ENCODE measurements at places on chromosomes 3 and 15.

- no peak for DNase-seq
Measured at GRCh38 chr3:169152319-169152718, 511.2 kb downstream of the MECOM start.

DNA sequence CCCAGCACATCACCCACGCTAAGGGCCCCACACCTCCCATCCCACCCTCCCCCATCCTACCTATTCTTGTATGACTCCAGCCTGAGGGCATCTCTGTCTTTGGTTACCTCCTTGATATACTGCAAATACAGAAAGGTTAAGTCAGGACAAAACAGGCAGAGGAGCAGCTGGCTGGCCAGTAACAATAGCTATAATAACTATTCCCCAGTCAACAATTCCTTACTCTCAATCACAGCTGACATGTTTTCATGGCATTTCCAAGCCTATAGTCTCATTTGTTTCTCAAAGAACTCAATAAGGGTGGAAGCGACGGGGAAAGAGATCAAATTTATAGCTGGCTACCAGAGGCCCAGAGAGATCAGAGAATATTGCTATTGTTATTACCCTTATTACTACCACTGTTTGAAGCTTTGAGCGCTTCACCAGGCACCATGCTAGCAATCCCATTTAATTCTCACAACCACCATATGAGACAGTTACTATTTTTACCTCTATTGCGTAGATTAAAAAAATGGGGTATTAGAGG is 93.0 kb upstream of the C2CD4B start:
- no peak for DNase-seq

- DNase-seq = no peak
Measured at GRCh38 chr15:100948430-100948762, 29.2 kb downstream of the LRRK1 start.

GRCh38 chr3:133269393-133269792 is 130.5 kb upstream of the BFSP2 start:
- no peak for DNase-seq

DNA sequence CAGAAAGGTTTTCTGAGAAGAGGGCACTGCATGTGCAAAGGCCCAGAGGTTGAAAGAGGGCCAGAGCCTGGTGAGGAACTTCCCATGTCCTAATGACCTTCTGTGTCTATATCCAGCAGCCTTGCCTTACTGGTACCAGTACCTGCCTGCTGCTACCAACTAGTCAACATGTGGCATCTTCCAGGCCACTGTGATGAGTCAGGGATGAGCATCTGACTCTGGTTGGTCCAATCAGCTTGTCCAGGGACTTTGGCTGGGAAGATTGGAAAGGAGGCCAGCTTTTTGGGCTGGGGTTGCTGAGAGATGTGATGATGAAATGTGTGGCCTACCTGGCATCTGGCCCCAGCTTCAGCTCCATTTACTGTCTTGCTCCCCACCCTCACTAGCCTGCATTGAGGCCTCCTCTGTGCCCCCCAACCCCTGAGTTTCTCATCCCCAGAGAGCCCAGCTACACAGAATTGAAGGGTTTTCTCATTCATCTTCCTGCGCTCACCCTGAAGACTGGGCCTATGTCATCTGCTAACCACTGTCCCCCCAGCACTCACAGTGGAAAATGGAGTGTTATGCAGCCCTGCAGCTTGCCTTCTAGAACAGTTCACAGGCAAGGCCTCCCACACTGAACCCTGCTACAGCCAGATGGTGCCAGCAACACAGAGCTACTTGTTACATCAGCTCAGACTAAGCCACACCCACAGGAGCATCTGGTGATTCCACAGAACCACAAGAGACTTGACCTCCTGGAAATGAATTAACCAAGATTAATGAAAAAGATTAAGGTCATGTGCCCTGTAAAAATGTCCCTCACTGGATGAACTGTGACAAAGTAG is 1.3 kb upstream of the TWF2 start:
- no peak for DNase-seq

- no peak for DNase-seq
Measured at GRCh38 chr3:152769523-152769922, 65.4 kb upstream of the P2RY1 start.

DNA sequence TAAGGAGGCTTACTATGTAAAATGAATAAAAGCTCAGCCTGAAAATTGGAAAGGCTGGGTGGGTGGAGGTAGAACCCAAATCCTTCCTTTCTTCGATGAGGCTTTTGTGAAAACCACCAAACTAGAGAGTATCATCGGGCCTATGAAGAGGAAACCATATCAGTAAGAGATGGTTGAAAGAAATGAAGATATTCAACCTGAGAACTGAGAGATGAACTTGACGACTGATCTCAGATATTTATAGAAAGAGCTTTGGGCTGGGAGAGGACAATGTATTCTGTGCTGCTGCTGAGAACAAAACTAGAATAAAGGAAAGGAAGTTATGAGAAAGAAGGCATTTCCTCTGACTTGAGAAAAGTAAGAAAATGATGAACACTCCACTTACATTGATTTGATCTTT is 236.6 kb downstream of the KCNH8 start:
- no peak for DNase-seq

- no peak for DNase-seq
Measured at GRCh38 chr3:80586338-80586737, 818.5 kb upstream of the ROBO1 start.

DNA sequence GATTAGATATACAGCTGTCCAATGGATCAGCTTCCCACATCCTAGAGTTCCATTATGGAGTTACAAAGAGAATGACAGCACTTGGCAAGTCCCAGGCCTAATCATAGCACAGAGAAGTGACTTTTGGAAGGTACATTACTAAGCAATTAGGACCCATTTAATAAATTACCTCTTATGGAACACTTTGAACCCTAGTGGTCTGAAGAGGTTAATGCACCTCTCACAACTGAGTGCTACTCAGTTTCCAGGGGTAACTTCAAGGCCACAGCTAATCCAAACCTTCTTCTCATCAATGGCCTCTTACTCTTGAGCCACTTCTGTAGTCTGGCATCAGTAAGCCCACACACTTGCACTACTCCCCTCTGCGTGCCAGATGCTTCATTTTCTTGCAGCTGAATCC is 34.9 kb upstream of the MEIS2 start:
- DNase-seq = no peak

GRCh38 chr3:63706321-63707085 is 54.0 kb downstream of the SNTN start:
- DNase-seq = no peak

- DNase-seq = no peak
Measured at GRCh38 chr3:59759298-59760031, 709.6 kb upstream of the CFAP20DC start.

DNA sequence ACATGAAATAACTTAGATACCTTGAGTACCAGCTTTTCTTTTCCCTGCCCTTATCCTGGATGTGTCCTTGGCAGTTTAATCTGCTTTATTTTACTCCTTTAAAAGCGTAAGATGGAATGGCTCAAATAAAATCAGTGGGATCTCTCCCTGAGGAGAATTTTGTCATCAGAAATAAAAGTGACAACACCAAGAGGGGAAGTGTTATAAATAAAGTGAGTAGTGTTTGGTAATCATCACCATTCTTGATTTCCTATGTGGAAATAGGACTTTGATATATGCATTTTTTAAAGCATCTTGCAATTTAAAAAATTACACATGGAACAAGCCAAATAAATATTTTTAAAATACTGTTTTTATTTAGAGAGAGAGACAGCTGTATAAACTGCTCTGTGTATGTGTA is 76.5 kb downstream of the MBNL1 start:
- DNase-seq = no peak

GRCh38 chr3:138911621-138912020 is 35.3 kb downstream of the FOXL2 start:
- DNase-seq = no peak

DNA sequence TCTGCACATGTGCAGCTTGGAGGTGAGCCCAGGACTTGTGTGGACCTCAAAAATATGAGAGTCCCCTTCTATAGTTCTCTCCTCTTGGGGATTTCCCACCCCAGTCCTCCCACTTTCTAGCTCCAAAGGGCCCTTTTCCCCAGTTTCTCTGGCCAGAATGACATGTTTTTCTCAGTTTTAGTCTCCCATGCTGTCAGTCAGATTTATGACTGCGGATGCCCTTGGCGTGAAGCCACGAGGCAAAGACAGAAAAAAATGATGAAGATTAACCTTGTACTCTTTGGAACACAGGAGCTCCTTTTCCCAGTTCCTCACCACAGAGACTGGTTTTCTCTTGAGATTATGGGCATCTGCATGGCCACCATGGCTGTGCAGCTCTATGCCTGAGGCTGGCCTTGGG is 72.0 kb upstream of the TTBK2 start:
- DNase-seq = no peak

GRCh38 chr3:62562017-62562416 is 188.7 kb upstream of the FEZF2 start:
- DNase-seq = no peak

DNA sequence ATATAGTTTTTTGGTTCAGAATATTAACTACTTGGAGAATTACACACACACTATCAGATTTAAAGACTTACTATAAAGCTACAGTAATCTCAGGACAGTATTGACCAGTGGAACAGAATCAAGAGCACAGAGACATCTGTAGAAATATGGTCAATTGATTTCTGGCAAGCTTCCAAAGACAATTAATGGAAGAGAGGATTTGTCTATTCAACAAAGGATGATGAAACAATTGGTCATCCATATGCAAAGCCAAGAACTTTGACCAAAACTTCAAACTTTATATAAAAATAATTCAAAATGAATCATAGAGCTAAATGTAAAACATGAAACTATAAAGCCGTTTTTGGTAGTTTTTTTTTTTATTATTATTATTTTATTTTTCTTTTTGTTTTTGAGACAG is 29.8 kb upstream of the MB21D2 start:
- DNase-seq = no peak

DNA sequence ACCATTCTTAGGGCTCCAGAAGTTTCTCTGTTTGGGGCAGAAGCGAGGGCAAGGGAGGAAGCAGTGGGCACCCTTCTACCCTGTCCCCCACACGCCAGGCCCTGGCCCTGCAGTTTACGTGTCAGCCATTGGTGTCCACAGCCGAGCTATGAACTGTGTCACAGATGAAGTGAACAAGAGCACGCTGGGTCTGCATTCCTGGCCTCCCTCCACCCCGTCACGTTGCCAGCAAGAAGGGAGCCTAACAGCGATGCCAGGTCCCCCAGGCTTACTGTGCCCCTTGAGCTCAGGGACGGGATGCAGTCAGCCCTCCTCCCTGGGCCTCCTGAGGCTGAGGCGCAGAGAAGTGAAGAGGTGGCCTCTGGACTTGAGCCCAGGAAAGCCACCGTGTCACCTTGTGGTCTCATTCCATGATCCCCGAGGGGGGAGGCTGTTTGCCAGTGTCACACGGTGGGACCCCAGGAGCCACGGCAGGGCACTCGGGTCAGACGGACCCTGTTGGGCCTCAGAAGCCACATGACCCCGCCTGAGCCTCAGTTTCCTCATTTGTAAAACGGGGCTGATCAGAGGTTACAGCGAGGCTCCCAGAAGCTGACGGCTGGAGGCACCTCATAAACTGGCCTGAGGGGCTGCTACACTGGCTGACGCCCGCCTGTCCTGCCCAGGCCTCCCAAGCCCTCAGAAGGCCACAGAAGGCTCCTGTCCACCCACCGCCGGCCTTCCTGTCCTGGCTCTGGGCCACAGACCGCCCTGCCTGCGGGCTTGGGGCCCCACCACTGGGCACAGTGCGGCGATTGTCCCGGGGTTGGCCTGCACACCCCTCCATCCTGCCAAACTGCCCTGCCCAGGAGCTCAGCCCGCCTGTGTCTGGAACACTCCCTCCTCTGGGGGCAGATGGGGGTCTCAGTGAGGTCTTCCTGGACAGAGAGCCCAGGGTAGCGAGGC is 18.6 kb downstream of the IQSEC1 start:
- no peak for DNase-seq

GRCh38 chr3:181635141-181635540 is 76.6 kb upstream of the SOX2 start:
- no peak for DNase-seq

DNA sequence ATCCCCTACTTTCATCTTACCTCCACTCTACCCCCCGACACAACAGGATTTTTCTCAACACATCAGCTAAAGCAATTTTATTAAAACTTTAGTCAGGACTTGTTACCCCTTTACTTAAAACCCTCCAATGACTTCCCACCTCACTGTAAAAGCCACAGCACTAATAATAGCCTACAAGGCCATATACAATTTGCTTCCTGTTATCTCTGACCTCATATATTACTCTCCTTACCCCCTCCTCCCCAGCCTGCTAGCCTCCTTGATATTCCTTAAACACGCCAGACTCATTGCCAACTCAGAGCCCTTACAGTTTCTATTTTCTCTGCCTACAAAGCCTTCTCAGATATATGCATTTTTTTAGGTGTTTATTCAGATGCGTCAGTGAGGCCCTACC is 54.4 kb downstream of the DCUN1D1 start:
- DNase-seq = no peak

- no peak for DNase-seq
Measured at GRCh38 chr15:27081676-27082418, 110.9 kb downstream of the GABRG3 start.

- DNase-seq = no peak
Measured at GRCh38 chr15:64251658-64252057, 88.8 kb upstream of the PPIB start.

DNA sequence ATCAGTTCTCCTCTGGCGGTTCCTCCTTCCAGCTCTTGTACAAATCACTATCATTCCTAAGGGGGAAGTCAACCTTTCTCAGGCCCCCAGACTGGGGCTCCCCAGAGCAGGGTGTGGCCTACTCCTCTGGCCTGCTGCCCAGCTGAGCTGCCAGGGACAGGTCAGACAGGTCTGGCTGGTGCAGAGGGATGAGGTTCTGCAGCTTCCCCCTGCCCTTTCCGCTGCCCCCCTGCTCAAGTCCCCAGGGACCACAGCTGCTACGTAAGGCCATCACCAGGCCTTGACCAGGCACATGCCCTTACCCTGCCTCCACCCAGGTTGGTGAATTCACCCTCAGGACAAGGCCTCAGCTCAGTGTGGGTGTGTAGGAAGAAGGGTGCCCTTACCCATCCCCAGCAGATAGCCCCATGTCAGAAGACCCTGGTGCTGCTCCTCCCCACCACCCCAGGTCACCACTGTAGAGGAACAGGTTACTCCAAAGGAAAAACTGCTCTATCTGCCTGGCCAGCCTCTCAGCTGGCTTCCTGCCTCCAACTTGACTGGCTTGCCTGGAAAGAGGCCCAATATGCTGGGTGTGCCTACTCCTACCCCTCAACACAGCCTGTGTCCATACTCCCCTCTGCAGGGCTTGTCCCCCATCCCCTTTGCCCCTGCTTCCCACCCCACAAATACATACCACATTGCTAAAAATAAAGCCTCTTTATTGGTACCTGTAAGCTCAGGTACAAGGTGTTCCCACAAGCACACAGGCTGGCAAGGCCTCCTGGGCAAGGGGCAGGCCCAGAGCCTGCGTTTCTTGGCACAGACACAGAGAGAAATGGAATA is 12.0 kb downstream of the CSRNP1 start:
- DNase-seq = no peak

DNA sequence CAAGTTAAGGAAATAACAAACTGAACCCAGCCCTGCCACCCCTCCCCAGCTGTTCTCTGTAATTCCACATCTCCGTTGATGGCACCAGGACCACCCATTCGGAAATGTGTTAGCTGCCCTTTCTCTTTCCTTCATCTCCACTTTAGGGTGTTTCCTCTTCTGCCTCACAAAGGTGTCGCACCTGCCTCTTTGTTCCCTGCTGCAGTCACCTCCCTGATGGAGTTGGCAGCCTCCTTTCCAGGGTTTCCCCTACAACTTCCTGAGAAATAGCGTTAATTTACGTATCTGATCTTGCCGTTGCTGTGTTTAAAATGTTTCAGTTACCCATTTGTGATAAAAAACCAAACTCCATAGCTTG is 57.3 kb downstream of the GPR171 start:
- DNase-seq = no peak

- DNase-seq = no peak
Measured at GRCh38 chr3:73136941-73137340, 75.5 kb downstream of the EBLN2 start.

All from NCI-H1048 (cell line).